Cardiac muscle cell (in vitro differentiated cells and primary cell): ENCODE measurements at places on chromosomes 1 and 21. TPM values are rescaled to one million over a fixed set of nuclear protein-coding genes. Genes with fewer than 3 reads are reported as not detected.

DNA sequence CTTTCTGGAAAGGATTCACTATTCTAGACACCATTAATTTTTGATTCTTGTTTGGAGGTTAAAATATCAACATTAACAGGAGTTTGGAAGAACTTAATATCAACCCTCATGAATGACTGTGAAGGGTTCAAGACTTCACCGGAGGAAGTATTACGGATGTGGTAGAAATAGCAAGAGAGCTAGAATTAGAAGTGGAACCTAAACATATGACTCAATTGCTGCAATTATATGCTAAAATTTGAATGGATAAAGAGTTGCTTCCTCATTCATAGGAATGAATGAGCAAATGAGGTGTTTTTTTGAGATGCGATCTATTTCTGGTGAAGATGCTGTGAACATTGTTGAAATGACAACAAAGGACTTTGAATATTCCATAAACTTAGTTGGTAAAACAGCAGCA, 77.9 kb upstream of the TNFSF4 start:
- DNase-seq: no peak

DNA sequence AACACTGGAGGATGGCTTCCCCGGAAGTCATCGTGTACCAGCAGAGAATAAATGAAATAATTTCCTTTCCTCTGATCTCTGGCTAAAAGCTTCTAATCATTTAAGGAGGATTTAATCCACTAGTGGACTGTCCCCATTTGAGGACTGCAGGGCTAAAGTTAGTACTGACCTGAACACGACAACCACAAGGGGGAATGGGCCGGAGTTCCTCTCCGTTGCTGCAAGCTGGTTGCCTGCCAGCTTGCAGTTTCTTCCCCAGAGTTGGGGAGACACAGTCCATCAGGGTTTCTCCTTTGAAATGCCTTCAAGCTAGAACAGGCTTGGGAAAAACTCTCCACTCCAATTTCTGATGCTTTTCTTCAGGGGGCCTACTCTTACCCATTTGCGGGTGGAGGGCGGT, 35.5 kb upstream of the NPL start:
- DNase-seq: no peak

GRCh38 chr1:156895927-156896326, 2.4 kb downstream of the PEAR1 start:
- no peak for DNase-seq

GRCh38 chr1:190068304-190068703, 409.4 kb downstream of the BRINP3 start:
- DNase-seq: no peak

The TNFRSF18 gene
- not detected in 2 replicates for total RNA-seq

DNA sequence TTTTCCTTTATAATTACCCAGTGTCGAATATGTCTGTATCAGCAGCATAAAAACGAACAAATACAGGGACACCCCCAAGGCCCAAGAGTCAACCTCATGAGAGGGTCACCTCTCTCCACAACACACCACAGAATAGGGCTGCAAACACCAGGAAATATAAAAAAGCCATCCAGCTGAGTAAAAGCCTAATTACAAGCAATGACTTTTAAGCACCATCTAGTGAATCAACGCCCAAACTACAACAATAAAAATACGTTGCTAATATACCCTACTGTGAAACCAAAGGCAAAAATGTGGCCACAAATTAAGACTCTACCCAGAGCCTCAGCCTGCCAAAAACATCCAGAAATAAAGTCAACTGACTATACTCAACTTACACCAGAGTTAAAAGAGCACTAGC, 817.9 kb upstream of the NEGR1 start:
- no peak for DNase-seq

The BACE2 gene
- total RNA-seq: 8.1 and 17.5 TPM in 2 replicates

The ANXA9 gene
- 0.21 and 1.7 TPM in 2 replicates for total RNA-seq

DNA sequence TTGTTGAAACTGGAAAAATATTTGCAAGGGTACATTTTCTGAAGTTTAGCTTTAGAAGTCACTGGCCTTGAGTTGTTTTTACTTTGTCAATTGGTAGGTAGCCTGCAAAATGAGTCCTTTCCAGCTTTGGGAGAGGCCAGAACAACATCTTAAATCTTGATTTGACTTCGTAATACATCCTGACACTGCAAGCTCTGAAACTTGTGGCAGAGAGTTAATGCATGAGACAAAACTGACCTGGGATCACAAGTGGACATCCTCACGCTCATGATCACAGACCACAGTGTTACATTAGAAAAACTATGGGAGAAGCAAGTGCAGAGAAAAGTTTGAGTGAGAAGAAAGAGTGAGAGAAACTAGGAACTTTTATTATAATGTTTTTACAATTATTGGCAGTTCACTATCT, 550.9 kb downstream of the USP25 start:
- DNase-seq: peak; percentile 19

DNA sequence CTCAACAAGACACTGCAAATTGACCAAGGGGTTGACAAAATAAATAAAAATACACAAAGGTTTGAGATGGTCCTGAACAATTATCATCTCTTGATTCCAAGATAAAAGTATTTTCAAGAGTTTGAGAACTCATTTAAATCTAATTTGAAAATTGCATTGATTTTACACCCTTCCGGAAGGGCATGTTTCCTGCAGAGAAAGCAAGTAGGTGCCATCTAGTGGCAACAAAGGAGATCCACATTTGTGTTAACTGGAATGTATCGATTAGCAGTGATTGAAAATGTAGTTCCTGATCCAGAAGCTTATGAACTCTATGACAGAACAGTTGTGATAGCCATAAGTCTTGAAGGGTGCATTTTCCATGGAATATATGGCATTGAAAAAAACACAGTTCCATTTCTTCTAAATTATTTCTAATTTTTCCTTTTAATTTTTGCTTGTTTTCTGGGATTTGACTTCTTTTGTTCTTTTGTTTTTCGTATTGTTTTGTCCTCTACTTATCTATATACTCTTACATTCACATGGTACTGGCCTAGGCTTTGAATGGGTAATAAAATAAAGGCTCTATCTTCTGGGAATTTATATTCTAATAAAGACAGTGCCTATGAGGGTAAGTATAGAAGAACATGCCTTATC, 143.7 kb downstream of the DNM3 start:
- peak; percentile 53 for DNase-seq

DNA sequence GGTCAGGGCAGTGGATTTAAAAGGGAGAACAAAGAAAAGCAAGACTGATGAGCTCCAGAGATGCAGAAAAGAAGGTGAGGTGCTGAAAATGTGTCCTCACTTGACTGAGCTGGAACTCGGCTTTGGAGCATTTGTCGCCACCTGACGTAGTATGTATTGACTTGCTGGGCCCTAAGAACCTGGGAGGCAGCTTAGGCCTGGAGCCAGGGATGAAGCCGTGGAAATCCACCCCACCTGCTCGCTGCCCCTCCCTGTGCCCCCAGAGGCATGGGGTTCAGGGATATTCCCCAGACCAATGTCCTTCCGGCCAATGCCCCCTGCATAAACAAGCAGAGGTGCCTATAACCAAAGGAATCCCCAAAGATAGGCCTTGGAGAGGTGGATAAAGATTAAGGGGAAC, 14.3 kb downstream of the MRAP start:
- no peak for DNase-seq

GRCh38 chr1:207826557-207827487, 75.0 kb downstream of the CD46 start:
- no peak for DNase-seq

DNA sequence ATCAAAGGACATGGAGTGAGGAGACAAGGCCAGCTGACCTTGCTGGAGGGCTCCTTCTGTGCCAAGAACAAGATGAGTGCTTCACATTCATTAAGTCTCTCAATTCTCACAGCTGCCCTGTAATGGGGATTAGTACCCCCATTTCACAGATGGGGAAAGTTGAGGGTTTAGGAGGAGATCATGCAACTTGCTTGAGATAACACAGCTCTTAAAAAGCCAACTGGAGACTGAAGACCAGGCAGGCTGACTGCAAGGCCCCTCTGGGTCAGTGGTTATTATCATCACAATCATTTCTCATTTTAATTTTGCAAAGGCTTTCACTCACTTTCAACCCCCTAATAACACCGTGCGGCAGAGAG, 46.8 kb downstream of the GPR161 start:
- no peak for DNase-seq

GRCh38 chr1:164576291-164577271, 17.6 kb downstream of the PBX1 start:
- DNase-seq: peak; percentile 84

The FCRL4 gene
- not detected in 2 replicates for total RNA-seq

- no peak for DNase-seq
Observed at GRCh38 chr1:234647245-234647644, 37.3 kb upstream of the IRF2BP2 start.

The AADACL4 gene
- total RNA-seq: not detected in 2 replicates

DNA sequence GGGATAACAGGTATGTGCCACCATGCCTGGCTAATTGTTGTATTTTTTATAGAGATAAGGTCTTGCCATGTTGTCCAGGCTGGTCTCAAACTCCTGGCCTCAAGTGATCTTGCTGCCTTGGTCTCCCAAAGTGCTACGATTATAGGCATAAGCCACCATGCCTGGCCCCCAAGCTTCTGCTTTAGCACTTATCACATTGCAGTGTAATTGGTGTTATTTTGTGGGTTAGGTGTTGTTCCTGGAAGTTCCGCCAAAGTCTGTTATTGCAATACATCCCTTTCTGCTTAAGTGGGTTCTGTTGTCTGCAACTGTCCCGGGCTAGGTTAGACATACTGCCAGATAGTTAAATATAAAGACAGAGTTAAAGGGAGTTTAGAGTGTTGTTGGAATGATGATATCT, 3.4 kb downstream of the ZCCHC17 start:
- DNase-seq: no peak

The AMY1B gene
- not detected in 2 replicates for total RNA-seq

DNA sequence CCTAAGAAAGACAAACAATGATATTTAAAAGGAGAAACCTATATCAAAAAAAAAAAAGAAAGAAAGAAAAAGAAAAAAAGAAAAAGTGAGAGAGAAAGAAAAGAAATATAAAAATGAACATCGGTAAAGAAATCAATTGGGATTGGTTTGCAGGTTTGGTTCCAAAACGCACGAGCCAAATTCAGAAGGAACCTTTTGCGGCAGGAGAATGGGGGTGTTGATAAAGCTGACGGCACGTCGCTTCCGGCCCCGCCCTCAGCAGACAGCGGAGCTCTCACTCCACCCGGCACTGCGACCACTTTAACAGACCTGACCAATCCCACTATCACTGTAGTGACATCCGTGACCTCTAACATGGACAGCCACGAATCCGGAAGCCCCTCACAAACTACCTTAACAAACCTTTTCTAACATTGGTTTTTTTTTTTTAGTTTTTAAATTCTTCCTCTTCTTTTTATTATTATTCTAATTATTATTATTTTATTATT, 11.7 kb downstream of the LHX9 start:
- no peak for DNase-seq

DNA sequence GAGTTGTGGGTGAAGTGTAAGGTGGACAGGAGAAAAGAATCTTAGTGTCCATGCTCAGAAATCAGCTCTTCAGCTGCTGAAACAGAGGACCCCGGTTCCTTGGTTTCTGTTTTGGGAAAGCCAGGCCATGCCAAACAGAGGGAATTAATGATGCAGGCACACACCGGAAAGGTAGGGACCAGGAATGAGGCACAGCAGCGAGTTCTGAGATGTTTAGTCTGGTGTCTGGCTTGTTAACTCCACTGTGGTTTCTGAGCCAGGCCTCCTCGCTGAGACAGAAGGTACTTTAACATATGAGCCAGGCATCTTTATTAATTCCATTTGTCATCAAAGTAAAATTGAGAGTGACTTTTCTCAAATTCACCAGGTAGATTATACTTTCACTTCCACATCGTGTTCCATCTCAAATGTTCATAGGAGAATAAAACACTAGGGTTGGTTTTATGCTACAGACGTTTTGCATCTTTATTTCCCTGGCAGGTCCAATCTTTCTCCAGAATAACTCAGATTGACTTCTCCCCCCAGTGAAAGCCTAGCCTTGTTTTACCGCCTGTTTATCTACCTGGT, 23.5 kb downstream of the LRRC8D start:
- no peak for DNase-seq

The SH2D1B gene
- total RNA-seq: 0.06 TPM in 1 of 2 replicates, not detected in the other

- DNase-seq: peak; percentile 88
Observed at GRCh38 chr1:184002071-184002470, 35.5 kb downstream of the COLGALT2 start.

GRCh38 chr1:51792864-51793263, 85.7 kb downstream of the NRDC start:
- peak; percentile 50 for DNase-seq

The LMOD1 gene
- 48.3 and 75.6 TPM in 2 replicates for total RNA-seq
